Colonic mucosa (tissue), 4 donors: ENCODE measurements at places on chromosomes 3 and 15. TPM values are rescaled to one million over a fixed set of nuclear protein-coding genes. Genes with fewer than 3 reads are reported as not detected.
A peak's percentile ranks its signal among the peaks of the same experiment; 100 is the strongest.

The ISY1 gene
- total RNA-seq: 36.9 TPM

The HAUS2 gene
- 21.3 TPM for total RNA-seq

The C3orf49 gene
- total RNA-seq: not detected

DNA sequence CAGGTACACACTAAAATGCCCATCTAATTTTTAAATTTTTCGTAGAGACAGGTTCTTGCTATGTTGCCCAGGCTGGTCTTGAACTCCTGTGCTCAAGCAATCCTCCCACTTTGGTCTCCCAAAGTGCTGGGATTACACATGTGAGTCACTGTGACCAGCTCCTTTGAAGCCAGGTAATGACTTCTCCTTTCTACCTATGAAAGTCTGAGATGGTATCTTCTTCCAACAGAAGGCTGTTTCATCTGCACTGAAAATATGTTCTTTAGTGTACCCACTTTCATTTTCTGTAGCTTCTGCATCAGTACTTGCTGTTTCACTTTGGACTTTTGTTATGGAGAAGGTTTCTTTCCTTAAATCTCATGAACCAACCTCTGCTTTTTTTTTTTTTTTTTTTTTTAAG is 8.8 kb downstream of the OIP5 start:
- H3K4me1 ChIP-seq: no peaks in the 10 kb centered on the region
- no peak overlapping the region for H3K27ac ChIP-seq
- no peak for DNase-seq
- no peak overlapping the region for H3K4me3 ChIP-seq

DNA sequence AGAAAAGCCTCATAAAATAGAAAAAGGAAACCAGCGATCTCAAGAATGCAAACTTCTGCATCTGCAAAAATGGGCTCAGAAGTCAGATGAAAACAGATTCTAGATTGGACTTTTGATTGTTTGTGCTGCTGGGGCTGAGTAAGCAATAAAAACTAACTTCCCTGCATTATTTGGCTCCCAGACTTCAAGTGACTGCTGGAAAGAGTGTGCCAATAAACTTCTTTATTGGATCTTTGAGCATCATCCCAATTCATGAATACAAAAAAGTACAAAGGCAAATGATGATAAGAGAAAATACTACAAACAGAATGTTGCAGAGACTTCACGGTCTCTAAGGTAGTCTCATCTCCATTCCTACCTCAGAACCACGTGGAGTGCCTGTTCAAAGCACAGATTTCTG is 97.9 kb downstream of the FGF12 start:
- no peak overlapping the region for H3K4me3 ChIP-seq
- H3K36me3 ChIP-seq: no peaks in the 10 kb centered on the region
- no peaks in the 10 kb centered on the region for H3K27me3 ChIP-seq
- H3K4me1 ChIP-seq: no peaks in the 10 kb centered on the region
- no peak overlapping the region for H3K27ac ChIP-seq

The SEMA3B gene
- 57.0 TPM for total RNA-seq

DNA sequence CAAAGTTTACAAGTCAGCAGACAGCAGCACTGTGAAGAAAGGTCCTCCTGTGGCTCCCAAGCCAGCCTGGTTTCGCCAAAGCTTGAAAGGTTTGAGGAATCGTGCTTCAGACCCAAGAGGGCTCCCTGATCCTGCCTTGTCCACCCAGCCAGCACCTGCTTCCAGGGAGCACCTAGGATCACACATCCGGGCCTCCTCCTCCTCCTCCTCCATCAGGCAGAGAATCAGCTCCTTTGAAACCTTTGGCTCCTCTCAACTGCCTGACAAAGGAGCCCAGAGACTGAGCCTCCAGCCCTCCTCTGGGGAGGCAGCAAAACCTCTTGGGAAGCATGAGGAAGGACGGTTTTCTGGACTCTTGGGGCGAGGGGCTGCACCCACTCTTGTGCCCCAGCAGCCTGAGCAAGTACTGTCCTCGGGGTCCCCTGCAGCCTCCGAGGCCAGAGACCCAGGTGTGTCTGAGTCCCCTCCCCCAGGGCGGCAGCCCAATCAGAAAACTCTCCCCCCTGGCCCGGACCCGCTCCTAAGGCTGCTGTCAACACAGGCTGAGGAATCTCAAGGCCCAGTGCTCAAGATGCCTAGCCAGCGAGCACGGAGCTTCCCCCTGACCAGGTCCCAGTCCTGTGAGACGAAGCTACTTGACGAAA is 24.2 kb downstream of the STARD5 start:
- H3K27ac ChIP-seq: peak overlapping the region; percentile 5
- H3K4me1 ChIP-seq: no peaks in the 10 kb centered on the region
- H3K36me3 ChIP-seq: no peaks in the 10 kb centered on the region
- H3K27me3 ChIP-seq: no peaks in the 10 kb centered on the region
- peak overlapping the region; percentile 8 for H3K4me3 ChIP-seq

DNA sequence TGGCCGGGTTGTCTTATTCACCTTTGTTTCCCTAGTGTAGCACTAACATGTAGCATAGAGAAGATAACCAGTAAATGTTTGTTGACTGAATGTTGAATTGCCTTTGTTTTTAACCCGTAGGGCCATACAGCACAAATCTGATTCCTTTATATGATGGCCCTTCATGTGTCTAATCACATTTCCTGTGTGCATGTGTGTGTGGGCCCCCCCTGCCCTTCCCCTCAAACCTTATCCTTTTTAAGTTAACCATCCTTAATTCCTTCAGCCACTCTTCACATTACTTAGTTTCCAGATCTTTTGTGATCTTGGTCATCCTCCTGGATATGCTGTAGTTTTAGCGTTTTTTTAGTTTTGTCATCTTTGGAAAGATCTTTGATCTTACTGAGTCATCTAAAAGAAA is 4.2 kb downstream of the NEO1 start:
- H3K27ac ChIP-seq: no peak overlapping the region
- DNase-seq: no peak
- peaks cover 3% of the 10 kb centered on the region for H3K4me1 ChIP-seq
- no peaks in the 10 kb centered on the region for H3K36me3 ChIP-seq
- H3K27me3 ChIP-seq: no peaks in the 10 kb centered on the region

GRCh38 chr15:61137105-61137792 is 91.9 kb downstream of the RORA start:
- H3K4me3 ChIP-seq: no peak overlapping the region
- DNase-seq: no peak
- no peaks in the 10 kb centered on the region for H3K4me1 ChIP-seq
- H3K36me3 ChIP-seq: no peaks in the 10 kb centered on the region
- no peaks in the 10 kb centered on the region for H3K27me3 ChIP-seq

DNA sequence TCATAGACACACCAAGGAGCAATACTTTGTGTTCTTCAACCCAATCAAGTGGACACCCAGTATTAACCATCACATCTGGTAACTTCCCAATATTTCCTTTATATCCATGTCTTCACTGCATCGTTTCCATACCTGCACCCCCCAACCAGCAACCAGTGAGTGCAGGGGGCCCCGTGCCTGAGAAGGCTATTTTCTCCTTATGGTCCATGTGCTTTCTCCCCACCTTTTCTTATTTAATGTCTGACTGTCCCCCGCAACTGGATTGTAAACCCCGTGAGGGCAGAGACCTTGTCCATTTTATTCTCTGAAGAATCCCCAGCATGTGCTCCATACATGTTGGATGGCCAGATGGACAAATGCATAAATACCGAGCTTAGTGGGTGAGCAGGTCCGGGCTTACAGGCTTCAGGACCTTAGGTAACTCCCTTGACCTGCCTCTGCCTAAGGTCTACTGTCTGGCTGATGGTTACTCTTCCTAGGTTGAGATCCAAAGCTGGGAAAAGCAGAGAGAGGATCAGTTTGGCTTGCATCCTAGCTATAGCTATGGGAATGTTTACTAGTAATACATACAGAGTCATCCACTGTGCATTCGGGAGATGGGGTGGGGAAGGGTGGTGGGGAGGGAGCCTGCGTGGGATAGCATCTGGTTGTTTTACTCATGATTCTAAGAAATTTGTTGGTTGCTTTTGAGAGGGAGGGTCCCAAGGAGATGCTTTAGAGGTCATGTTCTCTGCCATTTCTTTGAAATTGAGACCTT is 41.5 kb downstream of the PXYLP1 start:
- H3K4me3 ChIP-seq: no peak overlapping the region
- no peak overlapping the region for H3K27ac ChIP-seq
- no peaks in the 10 kb centered on the region for H3K36me3 ChIP-seq
- no peak for DNase-seq
- H3K4me1 ChIP-seq: no peaks in the 10 kb centered on the region

The C3orf22 gene
- total RNA-seq: not detected

DNA sequence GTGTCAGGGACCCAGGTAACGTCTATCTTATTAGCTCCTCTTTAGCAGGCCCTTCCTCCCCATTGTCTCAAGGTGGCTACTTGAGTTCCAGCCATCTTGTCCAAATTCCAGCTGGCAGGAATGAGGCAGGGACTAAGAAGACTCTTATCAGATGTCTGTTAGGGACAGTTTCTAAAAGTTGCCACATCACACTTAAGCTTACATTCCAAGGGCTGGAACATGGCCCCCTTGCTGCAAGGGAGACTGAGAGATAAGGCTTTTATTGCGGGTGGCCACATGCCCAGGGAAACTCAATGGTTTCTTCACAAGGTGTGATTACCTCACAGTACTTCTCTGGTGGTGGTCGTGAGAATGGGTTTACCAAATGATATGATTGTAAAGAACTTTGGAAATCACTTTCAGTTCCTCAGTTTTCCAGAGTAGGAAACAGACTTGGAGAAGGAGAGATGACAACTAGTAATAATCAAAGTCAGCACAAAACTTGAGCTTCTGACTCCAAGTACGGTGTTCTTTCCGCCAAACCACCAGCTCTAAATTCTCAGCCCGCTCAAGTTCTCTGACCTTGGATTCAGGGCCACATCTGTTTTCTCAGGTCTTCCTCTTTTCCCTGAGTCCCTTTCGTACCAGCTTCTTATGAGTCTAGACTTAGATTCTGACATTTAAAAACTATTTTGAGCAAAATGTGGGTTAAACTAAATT is 14.2 kb downstream of the PDIA5 start:
- H3K4me3 ChIP-seq: no peak overlapping the region
- no peaks in the 10 kb centered on the region for H3K36me3 ChIP-seq
- DNase-seq: no peak
- H3K27ac ChIP-seq: peak overlapping the region; percentile 3
- no peaks in the 10 kb centered on the region for H3K27me3 ChIP-seq

- H3K27ac ChIP-seq: no peak overlapping the region
- no peaks in the 10 kb centered on the region for H3K4me1 ChIP-seq
- DNase-seq: no peak
- H3K36me3 ChIP-seq: no peaks in the 10 kb centered on the region
These were observed 133.9 kb downstream of the RAP2B start for GRCh38 chr3:153295901-153296300.

DNA sequence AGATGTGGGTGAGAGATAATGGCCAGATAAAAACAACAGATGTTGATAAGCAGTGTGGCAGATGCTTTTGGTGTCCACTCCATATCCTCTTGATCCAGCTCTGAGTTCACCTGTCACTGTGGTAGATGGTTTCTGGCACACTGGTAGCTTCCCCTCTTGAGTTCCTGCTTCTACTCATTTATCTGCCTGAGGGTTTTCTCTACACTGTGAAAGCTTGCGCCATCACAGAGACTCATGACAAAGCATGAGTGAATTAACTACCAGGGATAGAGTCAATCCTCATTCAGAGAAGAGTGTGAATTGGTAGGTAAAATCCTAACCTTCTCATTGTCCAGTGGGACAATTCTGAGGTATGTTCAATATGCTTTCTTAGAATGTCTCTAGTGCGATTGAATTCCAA is 50.0 kb upstream of the ARHGEF26 start:
- no peak overlapping the region for H3K4me3 ChIP-seq
- DNase-seq: no peak
- H3K27me3 ChIP-seq: no peaks in the 10 kb centered on the region
- no peaks in the 10 kb centered on the region for H3K36me3 ChIP-seq
- H3K27ac ChIP-seq: no peak overlapping the region

The RBPMS2 gene
- 1.3 TPM for total RNA-seq

- no peaks in the 10 kb centered on the region for H3K36me3 ChIP-seq
- no peak within 1 kb of the TSS for H3K4me3 ChIP-seq
- peak; percentile 41 for DNase-seq
- H3K27ac ChIP-seq: no peak within 1 kb of the TSS
- H3K4me1 ChIP-seq: no peaks in the 10 kb centered on the region
- H3K27me3 ChIP-seq: no peaks in the 10 kb centered on the region
These were observed at the start of gene GCSAM for GRCh38 chr3:112132975-112133448. Gene GCSAM, minus strand, starts transcription at chr3:112133248. Its CDS starts 128 bp downstream, at chr3:112133120.

GRCh38 chr15:25852661-25853524 is 10.2 kb downstream of the ATP10A start:
- H3K27ac ChIP-seq: no peak overlapping the region
- no peak overlapping the region for H3K4me3 ChIP-seq
- no peaks in the 10 kb centered on the region for H3K36me3 ChIP-seq
- peaks cover 3% of the 10 kb centered on the region for H3K4me1 ChIP-seq
- H3K27me3 ChIP-seq: no peaks in the 10 kb centered on the region

The BRPF1 gene
- total RNA-seq: 18.7 TPM

DNA sequence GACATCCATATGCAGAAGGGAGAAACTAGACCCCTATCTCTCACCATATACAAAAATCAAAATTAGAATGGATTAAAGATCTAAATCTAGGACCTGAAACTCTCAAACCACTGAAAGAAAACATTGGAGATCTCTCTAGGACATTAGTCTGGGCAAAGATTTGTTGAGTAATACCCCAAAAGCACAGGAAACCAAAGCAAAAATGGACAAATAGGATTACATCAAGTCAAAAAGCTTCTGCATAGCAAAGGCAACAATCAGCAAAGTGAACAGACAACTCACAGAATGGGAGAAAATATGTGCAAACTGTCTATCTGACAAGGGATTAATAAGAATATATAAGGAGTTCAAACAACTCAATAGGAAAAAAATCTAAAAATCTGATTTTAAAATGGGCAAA is 54.8 kb downstream of the MYO9A start:
- no peaks in the 10 kb centered on the region for H3K36me3 ChIP-seq
- H3K4me1 ChIP-seq: no peaks in the 10 kb centered on the region
- no peak for DNase-seq
- H3K27ac ChIP-seq: no peak overlapping the region

DNA sequence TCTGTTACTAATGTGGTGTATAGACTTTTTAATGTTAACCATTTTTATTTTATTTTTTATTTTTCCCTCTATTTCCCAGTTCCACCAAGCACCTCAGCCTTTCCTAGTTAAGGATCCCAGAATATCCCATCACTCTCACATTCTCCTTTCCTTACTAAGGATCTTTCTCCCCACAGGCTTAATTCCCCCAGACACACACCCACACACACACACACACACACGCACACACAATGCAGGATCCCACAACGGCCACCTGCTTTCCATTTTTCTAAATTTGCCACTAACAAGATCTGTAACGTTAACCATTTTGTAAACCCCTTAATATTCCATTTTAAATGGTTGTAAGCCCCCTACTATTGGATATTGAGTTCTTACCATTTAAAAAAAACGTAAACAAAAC is 404.1 kb downstream of the ZIC1 start:
- H3K27me3 ChIP-seq: no peaks in the 10 kb centered on the region
- no peak overlapping the region for H3K27ac ChIP-seq
- no peak overlapping the region for H3K4me3 ChIP-seq
- H3K4me1 ChIP-seq: peaks cover 3% of the 10 kb centered on the region
- DNase-seq: no peak
- H3K36me3 ChIP-seq: no peaks in the 10 kb centered on the region

The SSUH2 gene
- 4.9 TPM for total RNA-seq
